Cardiac ventricle fibroblast (primary cell): ENCODE measurements at places on chromosomes 4 and X. TPM values are rescaled to one million over a fixed set of nuclear protein-coding genes. Genes with fewer than 3 reads are reported as not detected.

Gene PCDH18
- 224 and 247 TPM in 2 replicates for total RNA-seq

Gene ZXDA
- total RNA-seq = 6.2 and 6.8 TPM in 2 replicates

Gene HPSE
- 4.1 and 4.5 TPM in 2 replicates for total RNA-seq

Gene KLB
- 0.05 TPM in 1 of 2 replicates, not detected in the other for total RNA-seq

Gene PABPC5
- 3.0 and 3.2 TPM in 2 replicates for total RNA-seq

Gene YY2
- total RNA-seq = 0.56 and 2.3 TPM in 2 replicates

Gene FATE1
- 0.75 and 1.7 TPM in 2 replicates for total RNA-seq

Gene GAGE1
- not detected in 2 replicates for total RNA-seq

Gene BMPR1B
- 1.3 and 2.2 TPM in 2 replicates for total RNA-seq

Gene NLRP2B
- total RNA-seq = not detected in 2 replicates

Gene SPIN2A
- 1.1 TPM in 1 of 2 replicates, not detected in the other for total RNA-seq

Gene IQCM
- total RNA-seq = not detected in 2 replicates

Gene NSG1
- 5.9 and 6.4 TPM in 2 replicates for total RNA-seq

Gene FAM47E
- 0.44 and 0.78 TPM in 2 replicates for total RNA-seq

Gene FAM184B
- not detected in 2 replicates for total RNA-seq

Gene GUCY1B1
- total RNA-seq = 6.8 and 8.5 TPM in 2 replicates

Gene DMP1
- not detected in 2 replicates for total RNA-seq

Gene FGFR3
- total RNA-seq = 0.19 and 0.24 TPM in 2 replicates

Gene MAGEH1
- 36.4 and 41.1 TPM in 2 replicates for total RNA-seq

Gene AKAP4
- not detected in 2 replicates for total RNA-seq

Gene CSN1S1
- not detected in 2 replicates for total RNA-seq

Gene MTMR1
- total RNA-seq = 7.2 and 12.0 TPM in 2 replicates

Gene PLK4
- 1.5 and 6.4 TPM in 2 replicates for total RNA-seq

Gene SLC16A2
- total RNA-seq = 17.5 and 17.6 TPM in 2 replicates

Gene ASB12
- total RNA-seq = not detected in 2 replicates

Gene TBC1D14
- 18.4 and 24.4 TPM in 2 replicates for total RNA-seq

Gene CFAP99
- not detected in 2 replicates for total RNA-seq

Gene PLRG1
- total RNA-seq = 22.7 and 44.3 TPM in 2 replicates

Gene ADH7
- total RNA-seq = not detected in 2 replicates

Gene EVC
- 72.1 and 96.1 TPM in 2 replicates for total RNA-seq

Gene ADH1B
- total RNA-seq = 632 and 682 TPM in 2 replicates

Gene GLRA2
- total RNA-seq = not detected in 2 replicates

Gene MAGEA3
- not detected in 2 replicates for total RNA-seq

Gene UGT2B7
- total RNA-seq = not detected in 2 replicates

Gene POLN
- total RNA-seq = 2.5 and 3.1 TPM in 2 replicates

Gene LAP3
- total RNA-seq = 70.3 and 76.4 TPM in 2 replicates

Gene KLHL34
- not detected in 2 replicates for total RNA-seq

Gene FOXO4
- total RNA-seq = 3.9 and 6.2 TPM in 2 replicates

Gene SERPINA7
- not detected in 2 replicates for total RNA-seq

Gene PI4K2B
- 14.0 and 14.7 TPM in 2 replicates for total RNA-seq

Gene HSPA4L
- 1.4 and 2.9 TPM in 2 replicates for total RNA-seq

Gene RAB41
- total RNA-seq = not detected in 2 replicates

Gene ERVMER34-1
- not detected in 2 replicates for total RNA-seq

Gene ADGRG2
- 0.37 and 0.39 TPM in 2 replicates for total RNA-seq

Gene SMARCAD1
- 15.9 and 17.4 TPM in 2 replicates for total RNA-seq

Gene LUZP4
- total RNA-seq = not detected in 2 replicates

Gene PAGE5
- total RNA-seq = not detected in 2 replicates

Gene BTC
- not detected in 2 replicates for total RNA-seq

Gene TCEAL7
- total RNA-seq = 6.4 and 8.0 TPM in 2 replicates

Gene MFAP3L
- total RNA-seq = 1.2 and 2.8 TPM in 2 replicates

Gene SSX2B
- total RNA-seq = not detected in 2 replicates

Gene SPANXN5
- total RNA-seq = not detected in 2 replicates

Gene SORCS2
- 0.49 and 3.0 TPM in 2 replicates for total RNA-seq

Gene SYNPO2
- 9.0 and 10.1 TPM in 2 replicates for total RNA-seq

Gene COPS4
- total RNA-seq = 30.6 and 33.9 TPM in 2 replicates
